Sigmoid colon (tissue), 7 donors: ENCODE measurements at places on chromosomes 2 and 18. TPM values are rescaled to one million over a fixed set of nuclear protein-coding genes. Genes with fewer than 3 reads are reported as not detected.

- H3K36me3 ChIP-seq = no peaks in the 10 kb centered on the region
- H3K4me1 ChIP-seq = no peaks in the 10 kb centered on the region
- H3K27me3 ChIP-seq = no peaks in the 10 kb centered on the region
- no peak for DNase-seq
- no peak overlapping the region for H3K4me3 ChIP-seq
Measured at GRCh38 chr18:25595274-25596060, 243.5 kb upstream of the ZNF521 start.

DNA sequence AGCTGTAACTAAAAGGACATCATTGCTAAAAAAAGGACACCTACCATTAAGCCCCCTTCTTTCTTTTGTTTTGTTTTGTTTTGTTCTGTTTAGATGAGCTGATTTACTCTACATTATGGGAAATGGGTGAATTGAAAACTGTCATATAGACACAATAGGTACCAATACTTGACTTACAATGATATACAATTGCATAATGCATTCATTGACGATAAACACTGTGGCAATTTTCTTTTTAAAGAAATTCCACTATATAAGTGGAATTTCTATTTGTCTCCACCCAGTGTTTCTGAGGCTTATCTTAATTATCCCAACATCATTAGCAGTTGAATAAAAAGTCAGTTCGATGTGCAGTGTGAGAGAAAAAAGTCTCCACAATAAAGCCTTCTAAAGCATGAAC, 282.1 kb downstream of the BCL2 start:
- DNase-seq = no peak
- H3K36me3 ChIP-seq = no peaks in the 10 kb centered on the region
- no peak overlapping the region for H3K27ac ChIP-seq
- no peaks in the 10 kb centered on the region for H3K4me1 ChIP-seq

DNA sequence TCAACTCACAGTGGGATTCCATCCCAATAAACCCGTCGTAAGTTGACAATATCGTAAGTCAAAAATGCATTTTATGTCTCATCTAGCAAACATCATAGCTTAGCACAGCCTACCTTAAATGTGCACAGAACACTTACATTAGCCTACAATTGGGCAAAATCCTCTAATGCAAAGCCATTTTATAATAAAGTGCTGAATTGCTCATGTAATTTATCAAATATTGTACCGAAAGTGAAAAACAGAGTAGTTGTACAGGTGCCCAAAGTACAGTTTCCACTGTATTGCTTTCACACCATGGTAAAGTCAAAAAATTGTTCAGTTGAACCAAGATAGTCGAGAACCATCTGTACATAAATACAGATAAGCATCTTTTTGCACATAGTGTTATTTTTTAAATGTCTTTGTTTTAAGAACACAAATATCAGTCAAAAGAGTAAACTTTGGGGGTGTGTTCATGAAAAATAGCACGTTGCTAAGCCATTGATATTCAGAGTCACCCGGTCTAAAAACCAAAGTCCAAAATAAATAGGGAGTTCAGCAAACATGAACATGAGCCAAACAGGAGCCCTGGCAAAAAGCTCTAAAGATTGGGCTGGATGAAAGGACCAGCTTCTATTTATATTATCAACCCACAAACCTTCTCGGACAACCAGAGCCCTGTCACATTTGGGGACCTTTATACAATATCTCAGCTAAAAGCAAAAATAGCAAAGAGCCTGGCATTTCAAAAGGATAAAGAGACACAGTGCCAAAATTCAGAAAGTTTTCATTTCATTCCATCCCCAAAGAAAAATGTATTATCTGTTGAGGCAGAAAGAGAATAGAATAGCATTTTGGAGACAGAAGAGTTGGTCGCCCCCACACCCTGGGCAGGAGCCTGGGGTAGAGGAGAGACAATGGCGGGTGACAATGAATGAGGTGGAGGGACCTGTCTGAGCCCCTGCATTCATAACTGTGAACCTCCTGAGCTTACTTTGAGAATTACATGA, 105.9 kb upstream of the SH3BP4 start:
- H3K4me1 ChIP-seq = peaks cover 6% of the 10 kb centered on the region
- DNase-seq = no peak
- no peak overlapping the region for H3K4me3 ChIP-seq

Gene NETO1
- not detected for total RNA-seq

Gene GPR75
- 6.4 TPM for total RNA-seq

Gene CD207
- total RNA-seq = 0.27 TPM
